Mesendoderm (in vitro differentiated cells): ENCODE measurements at places on chromosomes 2 and 18.

GRCh38 chr2:236859908-236860307 lies 225.8 kb upstream of the COPS8 start:
- peak; percentile 77 for DNase-seq

GRCh38 chr2:21466341-21466927 lies 342.7 kb downstream of the TDRD15 start:
- no peak for DNase-seq

- DNase-seq, result no peak
Observed at GRCh38 chr2:242011167-242011513, 141.6 kb downstream of the RTP5 start.

- no peak for DNase-seq
Observed at GRCh38 chr18:42275949-42276730, 321.1 kb downstream of the PIK3C3 start.

- no peak for DNase-seq
Observed at GRCh38 chr2:224086226-224086914, 47.3 kb upstream of the SERPINE2 start.

DNA sequence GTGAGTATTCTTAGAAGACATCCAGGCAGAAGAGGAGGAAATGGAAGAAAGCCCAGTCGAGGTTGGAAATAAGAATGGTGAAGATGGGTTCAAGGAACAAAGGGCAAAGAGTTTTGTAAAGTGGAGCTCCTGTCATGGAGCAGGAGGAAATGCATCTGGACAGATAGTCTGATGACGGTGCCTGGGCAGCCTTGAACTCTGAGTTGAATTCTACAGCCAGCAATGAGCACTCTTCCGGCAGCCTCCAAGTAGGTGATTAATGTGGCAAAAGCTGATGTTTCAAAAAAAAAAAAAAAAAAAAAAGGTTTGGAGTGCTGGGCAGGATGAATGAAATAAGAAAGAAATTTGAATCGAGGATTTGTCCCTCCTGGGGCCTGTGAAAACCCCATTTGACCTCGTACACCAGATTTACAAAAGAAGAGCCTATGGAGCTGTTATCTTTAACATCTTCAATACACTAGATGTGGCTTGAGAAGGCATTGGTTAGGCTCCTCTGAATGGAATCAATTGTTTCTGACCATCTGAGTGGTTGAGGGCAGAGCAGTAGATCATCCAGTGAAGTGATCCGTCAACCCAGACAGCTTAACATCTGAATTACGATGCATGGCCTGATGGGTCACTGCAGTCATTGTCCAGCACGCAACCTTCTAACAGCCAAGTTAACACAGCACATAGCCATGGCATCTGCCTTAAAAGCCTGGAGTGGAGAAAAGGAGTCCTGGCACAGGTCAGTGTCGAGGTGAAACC lies 449.7 kb downstream of the TXNL1 start:
- DNase-seq, result no peak

DNA sequence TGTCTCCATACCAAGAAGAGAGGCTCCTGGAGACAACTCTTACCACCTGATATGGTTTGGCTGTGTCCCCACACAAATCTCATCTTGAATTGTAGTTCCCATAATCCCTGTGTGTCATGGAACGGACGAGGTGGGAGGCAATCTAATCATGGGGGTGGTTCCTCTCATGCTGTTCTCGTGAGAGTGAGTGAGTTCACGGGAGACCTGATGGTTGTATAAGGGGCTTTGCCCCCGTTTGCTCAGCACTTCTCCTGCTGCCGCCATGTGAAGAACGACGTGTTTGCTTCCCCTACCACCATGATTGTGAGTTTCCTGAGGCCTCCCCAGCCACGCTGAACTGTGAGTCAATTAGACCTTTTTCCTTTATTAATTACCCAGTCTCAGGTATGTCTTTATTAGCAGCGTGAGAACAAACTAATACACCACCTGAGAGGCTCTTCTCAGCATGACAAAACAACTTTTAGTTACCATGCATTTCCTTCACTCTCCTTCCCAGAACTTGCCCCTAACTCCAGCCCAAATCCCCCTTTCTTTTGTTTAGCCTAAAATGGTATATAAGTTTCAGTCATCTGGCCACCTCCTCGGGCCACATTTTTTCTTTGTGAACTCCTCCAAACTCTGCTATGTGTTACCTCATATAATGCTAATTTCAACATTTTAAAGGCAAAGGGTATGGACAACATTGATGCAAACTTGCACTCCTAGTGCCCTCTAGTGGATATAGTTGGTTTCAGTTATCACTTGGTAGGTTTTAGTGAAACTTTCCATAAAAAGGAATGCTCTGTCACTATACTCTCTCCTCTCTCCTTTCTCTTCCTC lies 58.6 kb upstream of the SLC25A52 start:
- DNase-seq, result peak; percentile 90
